Stimulated activated CD8-positive, alpha-beta memory T cell treated with anti-CD3 and anti-CD28 coated beads, Interleukin-7, amount 100 ng/mL, for 24 hours (primary cell): ENCODE measurements at places on chromosomes 1 and 21.

DNA sequence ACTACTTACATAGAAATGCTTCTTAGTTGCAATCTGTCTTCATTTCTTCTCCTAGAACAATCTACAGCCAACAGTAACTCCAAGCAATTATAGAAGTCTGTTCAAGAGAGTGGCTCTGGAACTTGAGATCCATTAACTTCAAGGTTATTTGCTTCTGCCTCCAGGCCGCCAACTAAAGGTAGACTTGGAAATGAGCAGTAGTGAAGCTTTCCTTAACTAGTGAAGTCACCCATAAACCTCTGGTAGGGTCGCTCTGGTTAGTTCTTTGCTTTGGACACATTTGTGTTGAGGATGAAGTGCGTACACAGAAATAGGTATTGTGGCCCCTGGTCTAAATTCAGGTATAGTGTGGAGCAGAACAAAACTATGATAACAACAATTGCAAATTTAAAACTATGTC is 809.9 kb upstream of the RGS18 start:
- DNase-seq: no peak

GRCh38 chr1:209837671-209838070 is 9.9 kb downstream of the UTP25 start:
- DNase-seq: no peak

- DNase-seq: no peak
Measured at GRCh38 chr1:106254748-106255147, 801.7 kb upstream of the PRMT6 start.

GRCh38 chr1:226425004-226425378 is 17.1 kb upstream of the PARP1 start:
- DNase-seq: no peak

GRCh38 chr21:32411350-32412161 is 950 bp upstream of the EVA1C start:
- peak; percentile 54 for DNase-seq

DNA sequence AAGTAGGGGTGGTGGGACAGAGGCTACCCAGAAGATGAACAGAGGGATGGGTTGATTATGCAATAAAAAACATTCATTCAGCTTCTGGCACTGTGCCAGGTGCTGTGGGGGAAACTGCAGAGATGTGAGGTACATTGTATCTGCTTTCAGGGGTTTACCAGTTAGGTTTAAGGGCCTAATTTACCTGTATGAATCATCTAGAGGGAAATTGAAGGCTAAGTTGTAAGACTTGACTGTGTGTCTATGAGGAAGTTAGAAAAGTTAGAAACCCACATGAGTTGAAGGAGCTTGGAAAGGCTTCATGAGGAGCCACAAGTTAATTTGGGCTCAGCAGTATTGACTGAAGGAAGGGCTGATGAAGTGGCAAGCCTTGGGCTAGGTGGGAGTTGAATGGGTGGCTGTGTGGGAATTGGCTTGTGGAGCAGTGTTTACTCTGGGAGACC is 36.7 kb upstream of the APOBEC4 start:
- DNase-seq: no peak

- no peak for DNase-seq
Measured at GRCh38 chr1:90924982-90925381, 96.9 kb downstream of the ZNF644 start.

GRCh38 chr1:52880206-52880605 is 37.6 kb downstream of the ZYG11A start:
- DNase-seq: no peak

GRCh38 chr1:40017951-40018575 is 22.5 kb upstream of the CAP1 start:
- no peak for DNase-seq

DNA sequence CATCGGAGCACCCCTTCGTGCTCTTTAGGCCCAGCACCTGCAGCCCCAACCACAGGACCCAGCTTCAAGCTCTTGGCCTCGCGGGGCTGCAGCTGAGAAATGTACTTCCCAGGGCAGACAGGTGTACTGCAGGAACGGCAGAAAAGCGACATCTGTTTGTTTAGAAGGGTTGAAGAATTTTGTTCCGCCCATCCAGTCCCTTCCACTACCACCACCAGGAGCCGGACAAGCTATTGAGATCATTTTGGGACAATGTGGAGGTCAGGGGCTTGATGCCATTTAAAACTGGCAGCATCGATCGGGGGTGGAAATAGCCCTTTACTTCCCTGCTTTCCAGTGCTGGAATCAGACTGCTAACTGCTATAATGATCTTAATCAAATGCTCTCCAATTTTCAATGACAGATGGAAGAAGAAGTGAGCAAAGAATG is 1.7 kb downstream of the SERTAD4 start:
- DNase-seq: no peak

DNA sequence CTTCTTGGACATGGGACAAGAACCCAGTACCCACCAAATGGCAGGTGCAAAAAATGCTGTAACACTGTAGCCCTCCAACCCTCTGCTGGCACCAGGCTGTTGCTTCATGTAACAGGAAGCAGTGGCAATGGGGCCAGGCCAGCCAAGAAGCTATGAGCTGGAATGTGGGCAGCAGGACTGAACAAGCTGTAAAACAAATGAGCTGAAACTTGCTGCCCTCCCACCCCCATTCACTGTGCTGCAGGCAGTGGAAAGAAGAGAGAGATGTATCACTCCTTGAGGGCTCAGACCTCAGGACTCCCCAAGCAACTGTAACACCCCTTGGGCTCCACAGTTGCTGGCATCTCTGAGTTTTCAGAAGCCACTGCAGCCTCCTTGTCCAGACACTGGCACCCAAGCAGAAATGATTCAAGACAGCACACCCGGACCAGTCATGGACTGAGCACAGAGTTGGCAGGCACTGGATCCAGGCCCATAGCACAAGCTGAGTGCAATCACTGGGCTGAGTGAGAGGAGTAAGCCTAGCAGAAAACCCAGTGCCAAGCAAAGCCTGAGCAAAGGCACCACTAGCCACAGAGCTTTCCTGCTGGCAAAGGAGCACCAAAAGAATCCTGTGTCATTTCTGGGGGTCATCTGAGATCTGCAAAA is 321.4 kb upstream of the CXADR start:
- no peak for DNase-seq

DNA sequence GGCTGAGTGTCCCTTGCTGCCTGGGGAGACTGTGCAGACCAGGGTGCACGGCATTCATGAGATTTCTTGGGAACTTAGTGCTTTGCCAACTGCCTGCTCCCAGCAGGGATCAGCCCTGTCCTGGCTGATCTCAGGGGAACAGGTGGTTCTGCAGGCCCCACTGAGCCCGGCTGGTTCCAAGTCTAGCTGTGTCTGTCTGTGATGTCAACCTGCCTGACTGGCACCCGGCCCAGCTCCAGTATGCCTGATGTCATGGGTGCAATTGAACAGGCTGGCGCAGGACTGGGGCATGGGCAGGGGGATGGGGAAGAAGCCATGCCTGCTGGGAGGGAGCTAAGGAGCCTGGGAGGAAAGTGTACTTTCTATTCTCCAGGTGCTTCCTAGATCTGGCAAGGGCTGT is 227.1 kb downstream of the GRIK3 start:
- no peak for DNase-seq

DNA sequence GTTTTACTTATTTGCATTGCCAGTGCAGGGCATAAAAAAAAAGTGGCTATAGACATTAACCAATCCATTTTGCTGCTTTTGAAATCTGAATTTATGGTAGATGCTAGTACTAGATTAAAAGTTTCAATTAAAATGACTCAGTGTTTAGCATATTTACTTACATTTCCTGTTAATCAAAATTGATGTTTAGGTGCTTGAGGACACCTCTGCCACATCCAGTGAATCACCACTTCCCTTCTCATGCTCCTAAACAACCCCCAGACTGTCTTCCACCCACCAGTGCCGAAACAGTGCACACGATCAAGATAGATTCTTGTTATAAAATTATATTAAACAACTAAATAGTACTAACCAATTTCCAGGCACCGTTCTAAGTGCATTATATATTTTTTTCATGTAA is 32.7 kb downstream of the HSD17B7 start:
- DNase-seq: no peak

DNA sequence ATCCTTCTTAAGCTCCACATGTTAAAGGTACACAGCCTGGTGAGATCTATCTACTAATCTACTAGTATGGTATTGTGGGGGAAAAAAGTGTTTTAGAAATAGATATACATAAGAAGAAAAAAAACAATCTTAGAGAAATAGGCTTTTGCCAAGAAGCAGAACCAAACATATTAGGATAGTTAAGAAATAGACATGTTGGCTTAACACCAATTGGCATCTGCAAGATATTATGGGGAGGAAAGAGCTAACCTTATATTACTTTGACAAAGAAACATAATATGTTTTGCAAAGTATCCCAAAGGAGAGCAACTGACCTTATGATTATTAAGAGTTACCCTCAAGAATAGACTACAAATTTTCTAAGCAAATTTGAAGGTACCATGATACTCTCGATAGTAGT is 202.9 kb downstream of the BRINP3 start:
- DNase-seq: no peak

GRCh38 chr1:82299656-82300055 is 498.9 kb downstream of the ADGRL2 start:
- DNase-seq: no peak

DNA sequence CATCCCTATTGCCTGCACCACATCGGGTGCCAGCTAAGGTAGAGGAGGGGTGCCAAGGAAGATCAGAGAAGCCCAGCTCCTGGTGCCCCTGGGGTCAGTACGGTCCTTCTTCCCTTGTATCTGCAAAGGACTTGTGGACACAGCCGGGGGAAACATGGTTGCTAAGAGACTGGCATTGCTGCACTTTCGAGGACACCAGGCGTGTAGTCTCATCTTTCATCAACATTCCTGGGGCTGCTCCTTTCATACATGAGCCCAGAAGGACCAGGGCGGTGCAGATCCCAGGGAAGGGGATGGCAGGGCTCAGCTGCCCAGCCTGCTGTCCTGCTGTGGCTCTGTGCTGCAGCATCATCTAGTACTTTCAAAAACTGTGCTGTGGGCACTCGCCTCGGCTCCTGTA is 61.0 kb downstream of the RUNX1 start:
- DNase-seq: no peak

DNA sequence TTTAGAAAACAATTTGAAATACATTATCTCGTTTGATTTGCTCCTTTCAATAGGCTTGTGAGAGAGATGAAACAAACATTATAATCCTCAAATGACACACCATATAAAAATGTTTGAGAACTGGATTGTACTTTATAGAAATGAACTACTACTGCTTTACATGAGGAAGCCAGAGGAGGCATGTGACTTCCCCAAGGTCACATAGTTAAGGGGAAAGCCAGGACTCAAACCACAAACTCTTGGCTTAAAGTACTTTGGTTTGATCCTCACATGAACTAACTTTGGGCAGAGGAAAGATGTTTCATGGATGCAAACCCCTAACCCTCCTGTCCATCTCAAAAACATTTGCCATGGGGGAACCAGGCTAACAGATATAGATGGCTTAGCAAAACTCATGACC is 4.7 kb downstream of the ARHGEF11 start:
- no peak for DNase-seq

GRCh38 chr21:35232545-35233176 is 183.6 kb upstream of the RUNX1 start:
- no peak for DNase-seq

- no peak for DNase-seq
Measured at GRCh38 chr1:241586905-241587512, 53.2 kb downstream of the CHML start.

GRCh38 chr1:166740668-166741276 is 98.5 kb upstream of the POGK start:
- no peak for DNase-seq

DNA sequence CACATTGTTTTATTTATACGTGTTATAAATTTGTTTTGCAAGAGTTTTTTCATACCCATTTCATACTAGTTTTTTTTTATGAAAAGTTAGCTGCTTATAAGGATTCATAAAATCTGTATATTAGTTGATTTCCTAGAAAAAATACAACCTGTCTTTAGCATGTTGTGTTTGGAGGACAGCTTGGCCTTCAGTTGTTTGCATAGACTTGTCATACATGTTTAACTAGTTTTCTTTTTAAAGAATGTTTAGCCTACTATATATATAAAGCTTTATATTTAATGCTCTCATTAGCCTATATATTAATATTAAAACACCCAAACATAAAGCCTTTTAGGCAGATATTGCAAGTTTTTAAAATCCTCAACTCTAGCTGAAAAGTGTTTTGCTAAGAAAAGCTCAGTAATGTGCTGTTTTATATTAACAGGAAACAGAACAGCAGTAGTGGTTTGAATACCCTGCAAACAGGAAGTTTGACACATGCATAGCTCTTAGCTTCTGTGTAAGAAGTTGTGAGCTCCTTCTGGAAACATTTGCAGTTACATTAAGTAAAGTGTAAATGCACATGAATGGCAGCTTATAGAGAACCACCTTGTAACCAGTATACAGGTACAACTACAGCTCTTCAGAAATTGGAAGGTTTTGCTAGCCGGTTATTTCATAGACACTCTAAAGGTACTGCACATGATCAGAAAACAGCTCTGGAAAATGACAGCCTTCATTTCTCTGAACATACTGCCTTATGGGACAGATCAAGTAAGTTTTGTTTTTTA is at the start of gene PRKACB:
Gene PRKACB, plus strand, starts transcription at position 476 of the 770 bp plus-strand sequence. Its CDS starts 91 bp downstream, at position 567.
- no peak for DNase-seq

GRCh38 chr1:114341299-114341698 is 169.7 kb downstream of the TRIM33 start:
- DNase-seq: no peak

DNA sequence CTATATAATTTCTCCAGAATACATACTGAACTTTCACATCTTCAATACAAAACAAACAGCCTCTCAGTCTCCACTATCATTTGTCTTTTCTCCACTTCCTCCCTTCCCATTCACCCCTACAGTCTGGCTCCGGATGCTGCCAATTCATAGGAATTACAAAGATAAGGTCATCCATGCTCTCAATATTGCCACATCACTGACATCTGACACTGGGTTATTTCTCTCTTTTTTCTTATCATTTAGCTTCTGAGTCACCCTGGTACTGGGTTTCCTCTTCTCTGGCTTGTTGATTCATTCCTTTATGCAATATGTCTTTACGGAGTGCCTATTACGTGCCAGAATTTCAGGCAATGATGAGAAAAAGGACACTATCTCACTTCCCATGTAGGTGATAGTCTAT is 3.1 kb upstream of the SH3BP5L start:
- no peak for DNase-seq

DNA sequence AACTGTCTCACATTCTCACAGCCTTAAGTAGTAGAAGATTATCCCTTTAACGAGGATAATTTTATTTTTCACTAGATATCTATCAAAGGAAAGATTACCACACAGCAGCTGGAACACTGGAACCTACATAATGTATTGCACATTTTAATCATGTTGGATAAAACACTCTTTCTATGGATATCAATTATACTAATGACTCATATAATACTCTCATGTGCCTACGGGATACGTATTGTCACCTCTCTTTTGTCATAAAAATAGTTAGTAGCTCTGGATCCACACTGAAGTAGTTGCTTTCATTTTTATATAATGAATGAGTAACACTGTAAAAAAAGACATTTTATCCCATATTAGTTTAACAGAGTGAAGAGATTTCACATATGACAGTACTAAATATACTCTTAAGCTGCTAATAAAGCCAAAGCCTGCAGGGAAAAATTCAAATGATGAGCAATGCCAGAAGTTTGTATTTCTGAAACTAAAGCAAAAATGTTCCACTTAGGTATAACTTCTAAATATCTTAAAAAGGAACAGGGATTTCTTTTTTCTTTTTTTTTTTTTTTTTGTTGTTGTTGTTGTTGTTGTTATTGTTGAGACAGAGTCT is 408.7 kb upstream of the PKN2 start:
- no peak for DNase-seq
